ENCODE measurements at places on chromosomes 6 and 20.
A peak's percentile ranks its signal among the peaks of the same experiment; 100 is the strongest.

- DNase-seq: no peak
Measured at GRCh38 chr6:167235005-167235404, 56.1 kb upstream of the UNC93A start.

- no peak for DNase-seq
Measured at GRCh38 chr6:132703936-132704335, 9.9 kb downstream of the VNN1 start.

DNA sequence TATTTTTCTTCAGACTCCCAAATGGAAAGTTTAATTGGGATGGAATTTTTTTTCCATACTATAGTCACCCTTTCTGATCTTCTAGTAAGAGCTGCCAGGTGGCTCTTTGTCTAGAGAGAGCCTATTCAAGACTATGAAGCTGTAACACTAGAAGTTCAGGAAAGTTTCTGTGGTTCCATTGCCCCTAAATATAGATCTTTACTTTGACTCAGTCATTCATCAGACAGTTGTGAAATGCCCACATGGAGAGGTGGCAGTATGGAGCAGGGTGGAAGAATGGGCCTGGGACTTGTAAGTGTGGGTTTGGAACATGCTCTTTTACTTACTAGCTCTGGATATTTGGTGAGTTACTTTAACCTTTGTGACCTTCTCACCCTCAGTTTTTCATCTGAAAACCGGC, 87.8 kb downstream of the CTNNBL1 start:
- no peak for DNase-seq

DNA sequence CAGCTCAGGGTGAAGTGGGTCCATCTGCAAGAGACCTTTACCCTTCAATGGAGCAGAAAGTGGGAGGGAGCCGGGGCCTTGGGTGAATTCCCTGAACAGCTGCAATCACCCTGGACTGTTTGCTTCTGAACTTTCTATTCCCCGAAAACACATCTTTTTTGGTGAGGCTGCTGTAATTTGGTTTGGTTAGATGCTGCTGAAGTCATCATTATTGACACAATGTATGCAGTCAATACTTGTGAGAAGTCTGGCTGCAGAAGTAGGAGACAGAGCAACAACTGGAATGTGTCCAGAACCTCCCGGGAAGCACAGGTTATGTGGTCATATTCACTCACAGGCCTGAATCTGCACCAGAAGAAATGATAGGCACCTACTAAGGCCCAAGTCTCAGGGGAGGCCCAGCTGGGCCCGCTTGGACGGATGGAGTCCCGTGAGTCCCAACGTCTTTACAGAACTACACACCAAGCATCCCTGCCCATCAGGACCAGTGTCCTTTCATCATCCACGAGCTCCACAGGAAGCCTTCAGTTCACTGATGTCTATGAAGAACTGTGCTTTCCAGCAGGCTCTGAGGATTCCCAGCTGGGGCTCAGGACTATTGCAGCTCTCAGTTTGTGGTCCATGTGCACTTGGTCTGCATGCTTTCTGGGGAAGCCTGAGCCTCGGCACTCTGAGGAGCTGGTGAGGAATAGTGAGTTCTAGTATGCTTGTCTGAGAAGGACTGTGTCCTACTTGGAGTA, 177.6 kb downstream of the THBS2 start:
- DNase-seq: no peak

- no peak for DNase-seq
Measured at GRCh38 chr6:140560671-140561070, 1186.2 kb upstream of the CITED2 start.

DNA sequence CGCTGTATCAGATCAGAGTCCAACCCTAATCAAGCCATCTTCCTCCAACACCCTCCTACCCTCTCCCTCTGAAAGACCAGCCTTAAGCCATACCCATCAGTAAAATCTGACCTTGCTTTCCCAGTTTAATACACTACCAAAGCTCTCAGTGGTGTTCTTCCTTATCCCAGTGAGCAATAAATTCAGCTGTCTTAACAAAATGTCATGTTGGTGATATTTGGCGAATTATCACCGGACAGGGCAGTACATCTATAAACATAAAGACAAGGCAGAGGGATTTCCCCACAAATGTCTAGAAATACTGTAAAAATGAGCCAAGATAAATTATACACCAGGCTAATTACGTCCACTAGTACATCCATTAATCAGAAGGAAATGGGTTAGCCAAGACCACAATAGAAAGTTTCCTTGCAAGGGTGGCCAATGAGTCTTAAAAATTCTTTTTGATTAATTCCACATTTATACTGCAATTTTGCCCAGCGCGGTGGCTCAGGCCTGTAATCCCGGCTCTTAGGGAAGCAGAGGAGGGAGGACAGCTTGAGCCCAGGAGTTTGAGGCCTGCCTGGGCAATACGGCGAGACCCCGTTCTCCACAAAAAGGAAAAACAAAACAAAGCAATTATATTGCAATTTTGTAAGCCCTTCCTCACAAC, 905 bp downstream of the RARS2 start:
- peak; percentile 22 for DNase-seq

DNA sequence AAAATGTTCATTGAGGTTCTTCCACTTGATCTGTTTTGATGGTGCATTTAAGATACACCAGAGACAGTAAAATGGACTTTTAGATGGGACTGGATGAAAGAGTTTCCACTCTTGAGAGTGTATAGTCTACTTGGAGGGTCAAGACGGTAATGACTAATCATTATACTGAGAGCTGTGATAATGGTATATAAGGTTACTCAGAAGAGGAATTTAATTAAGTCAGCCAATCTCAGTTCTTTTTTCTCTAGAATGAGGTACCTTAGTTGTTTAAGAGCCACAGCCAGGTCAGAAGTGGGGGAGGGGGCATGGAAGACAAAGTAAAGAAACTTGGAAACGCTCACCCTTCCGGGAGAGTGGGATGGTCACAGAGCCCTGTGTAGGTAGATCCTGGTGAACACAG, 123.9 kb downstream of the MAP3K4 start:
- no peak for DNase-seq

DNA sequence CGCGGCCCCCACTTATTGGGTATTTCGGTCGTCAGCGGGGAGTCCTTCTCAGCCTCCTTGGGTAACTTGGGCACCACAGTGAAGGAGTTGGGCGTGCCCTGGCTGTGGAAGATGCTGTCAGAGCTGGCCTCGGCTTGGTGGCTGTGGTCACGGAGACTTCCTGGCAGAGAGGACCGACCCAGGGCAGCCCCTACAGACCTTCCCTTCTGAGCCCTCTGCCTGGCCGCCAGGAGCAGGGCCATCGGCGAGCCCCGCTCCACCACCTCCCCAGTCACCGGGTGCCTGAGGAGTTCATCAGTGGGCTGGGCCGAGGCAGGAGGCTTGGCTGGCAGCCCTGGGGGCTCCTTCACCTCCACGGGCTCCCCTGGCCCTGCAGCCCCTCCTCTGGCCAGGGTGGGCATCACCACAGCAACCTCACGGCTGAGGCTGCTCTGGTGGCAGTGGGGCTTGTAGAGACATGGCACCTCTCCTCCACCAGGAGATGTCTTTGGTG, 37.2 kb downstream of the C6orf132 start:
- no peak for DNase-seq
